Activated T-cell treated with anti-CD3 and anti-CD28 coated beads, Interleukin-2, amount 50 U/mL, for 1 hour (primary cell): ENCODE measurements at places on chromosomes 7 and 10.

DNA sequence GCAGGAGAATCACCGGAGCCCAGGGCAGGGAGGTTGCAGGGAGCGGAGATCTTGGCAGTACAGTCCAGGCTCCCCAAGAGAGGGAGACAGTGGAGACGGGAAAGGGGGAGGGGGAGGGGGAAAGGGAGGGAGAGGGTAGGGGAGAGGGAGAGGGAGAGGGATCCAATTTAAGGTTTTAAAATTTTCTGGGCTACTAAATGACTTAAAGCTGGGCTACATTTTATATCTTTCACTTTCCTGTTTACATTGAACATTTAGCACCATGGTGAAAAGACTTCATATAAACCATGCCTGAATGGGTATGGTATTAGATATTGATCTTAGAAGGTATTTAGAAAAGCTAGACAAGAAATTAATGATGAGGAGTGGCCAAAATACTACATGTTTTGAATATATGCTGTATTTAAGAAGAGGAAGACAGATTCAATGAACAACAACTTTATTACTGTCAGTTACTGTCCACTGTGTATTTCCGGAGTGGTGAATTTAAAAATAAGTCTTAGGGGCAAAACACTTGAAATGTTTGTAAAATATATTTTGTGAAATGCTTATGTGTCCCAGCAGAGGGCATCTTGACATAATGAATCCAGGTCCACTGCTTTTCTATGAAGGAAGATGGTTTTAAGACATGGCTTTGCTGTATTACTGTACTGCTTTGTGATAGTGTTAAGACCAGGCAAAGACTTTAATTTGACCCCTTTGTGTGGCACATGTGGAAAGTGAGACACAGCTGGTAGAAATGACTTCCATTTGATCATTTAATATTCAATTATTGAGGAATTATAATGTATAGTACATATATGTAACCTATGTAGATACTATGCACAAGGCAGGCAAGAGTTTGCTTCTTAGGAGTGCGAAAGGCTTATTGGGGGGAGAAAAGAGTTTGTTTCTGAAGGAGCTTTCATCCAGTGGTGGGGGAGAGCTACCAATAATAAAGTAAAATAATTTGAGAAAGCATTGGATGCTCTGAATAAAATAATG, 52.8 kb downstream of the NRF1 start:
- DNase-seq = no peak

- DNase-seq = no peak
Observed at GRCh38 chr7:453597-454306, 65.9 kb downstream of the PDGFA start.

GRCh38 chr7:148127374-148127773, 463.2 kb upstream of the C7orf33 start:
- DNase-seq = no peak

DNA sequence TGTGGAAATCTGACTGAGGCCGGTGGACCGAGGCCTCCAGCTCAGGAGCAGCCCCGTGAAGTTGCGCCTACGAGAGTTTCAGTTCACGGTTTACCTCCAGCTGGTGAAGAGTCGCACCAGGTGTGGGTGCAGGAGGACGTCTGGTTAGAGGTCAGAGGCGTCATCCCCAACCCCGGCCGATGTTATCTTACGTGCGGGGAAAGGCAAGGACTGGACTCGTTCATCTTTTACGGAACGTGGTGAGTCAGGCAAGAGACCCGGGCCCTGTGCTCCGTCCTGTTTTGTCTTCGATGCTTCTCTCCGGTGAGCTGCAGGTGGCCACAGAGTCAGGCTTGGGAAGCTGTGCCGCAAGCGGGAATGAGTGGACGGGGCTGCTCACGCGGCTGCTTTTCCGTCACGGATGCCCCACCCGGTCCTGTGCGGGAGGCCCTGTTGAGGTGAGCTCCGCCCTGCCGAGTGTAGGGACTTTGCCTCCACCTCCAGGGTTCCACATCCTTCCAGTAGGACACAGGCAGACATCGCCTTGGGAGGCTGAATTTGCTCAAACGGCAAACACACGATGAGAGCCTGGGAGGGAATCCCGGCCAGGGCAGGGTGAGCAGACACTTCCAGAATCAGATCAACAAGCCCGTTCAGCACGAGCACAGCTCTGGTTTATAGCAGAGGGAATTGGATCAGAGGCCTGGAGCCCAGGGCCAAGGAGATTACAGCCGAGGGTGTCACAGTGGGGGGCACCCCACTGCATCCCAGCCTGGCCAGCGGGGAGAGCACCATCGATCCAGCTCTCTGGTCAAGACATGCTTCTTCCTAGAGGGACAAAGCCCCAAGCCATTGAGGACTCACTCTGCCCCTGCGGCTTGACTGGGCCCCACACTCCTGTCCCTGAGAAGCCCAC, 50.1 kb upstream of the INPP5A start:
- DNase-seq = no peak

GRCh38 chr10:28925121-28925663, 247.9 kb downstream of the BAMBI start:
- no peak for DNase-seq

DNA sequence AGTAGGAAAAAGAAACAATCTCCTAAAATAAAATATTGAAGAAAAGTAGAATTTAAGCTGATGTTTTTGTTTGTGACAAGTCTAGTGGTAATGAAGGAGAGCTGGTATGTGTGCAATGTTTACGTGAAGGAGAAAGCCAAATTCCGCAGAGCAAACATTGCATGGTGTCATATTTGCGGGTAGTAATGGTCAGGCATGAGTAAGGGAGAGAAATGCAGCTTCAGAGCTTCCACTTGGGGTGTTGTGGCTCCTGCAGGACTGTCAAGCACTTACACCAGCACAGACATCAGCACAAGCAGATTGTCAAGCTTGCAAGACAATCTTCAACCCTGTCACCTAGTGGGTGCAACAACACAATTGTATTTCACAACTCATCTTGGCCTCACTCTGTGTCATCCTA, 136.5 kb upstream of the ETV1 start:
- no peak for DNase-seq

DNA sequence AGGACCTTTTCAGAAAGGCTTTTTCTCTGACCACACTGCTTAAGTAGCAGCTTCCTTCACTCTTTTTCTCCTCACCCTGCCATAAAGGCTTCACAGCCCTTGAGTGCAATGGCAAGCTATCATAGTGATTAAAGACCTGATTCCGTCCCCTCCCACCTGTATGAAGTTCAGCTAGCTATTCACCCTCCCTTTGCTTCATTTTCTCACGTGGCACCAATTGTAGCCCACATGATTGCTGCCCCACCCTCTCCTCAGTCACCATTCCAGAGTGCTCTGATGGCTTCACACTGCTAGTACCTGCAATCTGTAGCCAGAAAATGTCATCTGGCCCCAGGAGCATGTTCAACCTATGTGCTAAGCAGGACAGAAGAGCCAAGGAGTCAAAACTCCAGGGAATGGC, 523.8 kb downstream of the GRM8 start:
- no peak for DNase-seq

DNA sequence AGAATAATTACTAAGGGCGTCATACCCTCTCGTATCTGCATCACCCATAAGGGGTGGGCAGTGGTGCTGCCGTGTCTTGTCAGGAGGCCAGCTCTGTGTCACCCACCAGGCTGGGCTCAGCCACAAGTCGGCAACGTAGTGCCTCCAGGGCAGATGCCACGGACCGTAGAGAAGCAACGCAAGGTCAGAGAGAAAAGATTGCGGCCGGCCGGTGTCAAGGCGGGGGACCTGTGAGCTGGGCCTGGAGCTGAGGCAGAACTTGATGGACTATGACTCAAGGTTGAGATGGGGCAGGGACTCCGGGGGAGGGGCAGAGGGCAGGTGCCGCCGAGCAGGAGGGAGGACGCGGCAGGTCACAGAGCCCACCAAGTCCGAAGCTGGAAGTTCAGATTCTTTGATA, 29.5 kb downstream of the FOXK1 start:
- DNase-seq = no peak

DNA sequence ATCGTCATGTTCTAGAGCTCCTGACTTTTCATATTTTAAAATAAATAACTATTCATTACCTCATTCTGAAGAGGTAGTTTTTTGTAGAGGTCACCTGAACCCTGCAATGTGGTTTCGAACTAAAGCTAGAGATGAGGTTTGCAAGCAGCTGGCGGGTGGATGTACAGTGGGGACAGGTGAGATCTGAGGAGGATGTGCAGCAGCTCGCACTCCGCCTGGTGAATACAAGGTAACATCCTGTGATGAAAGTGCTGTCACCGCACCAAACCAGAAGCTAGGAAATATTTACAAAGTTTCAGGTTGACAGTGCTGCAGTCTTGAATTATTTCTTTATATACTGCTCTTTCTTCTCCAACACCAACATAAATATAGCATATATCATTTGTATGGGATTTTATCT, 26.5 kb downstream of the NDUFB2 start:
- peak; percentile 44 for DNase-seq

GRCh38 chr10:127492607-127493250, 56.4 kb upstream of the NPS start:
- no peak for DNase-seq

- DNase-seq = no peak
Observed at GRCh38 chr10:11401264-11402235, 209.9 kb downstream of the USP6NL start.

DNA sequence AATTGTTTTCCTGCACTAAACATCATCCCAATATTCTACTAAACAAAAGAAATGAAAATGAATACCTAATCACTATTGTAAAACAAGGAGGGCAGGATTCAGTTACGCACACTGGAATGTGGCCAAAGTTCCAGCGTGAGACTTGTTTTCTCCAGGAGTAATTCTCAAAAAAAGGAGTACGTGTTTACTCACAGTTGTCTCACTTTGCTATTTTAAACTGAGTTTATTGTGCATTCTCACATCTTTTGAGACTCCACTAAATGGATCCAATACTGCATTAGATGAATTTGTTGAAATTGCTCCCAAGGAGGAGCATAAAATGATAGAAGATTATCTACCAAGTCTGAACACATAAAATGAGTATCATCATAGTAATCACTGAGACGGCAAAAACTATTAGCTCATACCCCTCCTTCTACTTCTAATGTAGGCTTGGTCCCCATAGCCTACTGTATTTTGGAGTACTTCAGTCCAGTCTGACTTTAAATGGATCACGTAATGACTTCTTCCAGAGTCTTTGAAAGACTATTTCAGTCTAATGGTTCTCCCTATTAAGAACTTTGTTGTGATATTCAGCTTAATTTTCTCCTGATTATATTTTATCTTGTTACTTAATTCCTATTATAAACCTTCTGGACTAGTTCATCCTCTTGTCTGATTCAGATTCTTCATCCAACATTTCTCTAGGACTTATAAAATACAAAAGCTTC, 3.8 kb downstream of the GRM3 start:
- no peak for DNase-seq

GRCh38 chr10:23364378-23364777, 19.8 kb upstream of the C10orf67 start:
- no peak for DNase-seq

DNA sequence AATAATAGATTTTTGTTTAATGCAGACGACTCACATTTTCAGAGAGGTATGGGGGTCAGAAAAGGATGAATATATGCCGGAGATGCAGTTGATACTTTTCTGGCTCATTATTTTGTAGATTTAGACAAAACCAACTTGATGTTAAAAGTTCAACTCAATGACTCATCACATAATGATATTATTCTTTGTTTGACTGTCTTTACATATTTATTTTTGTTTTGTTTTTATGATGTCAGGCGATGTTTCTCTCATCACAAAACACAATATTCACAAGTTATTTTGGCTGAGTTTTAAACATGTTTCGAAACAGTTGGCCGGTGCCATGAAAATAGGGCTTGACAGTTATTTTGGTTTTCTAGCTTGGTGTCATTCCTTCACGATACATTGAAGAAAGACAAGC, 1.3 kb downstream of the GJD4 start:
- no peak for DNase-seq

- DNase-seq = no peak
Observed at GRCh38 chr7:121874298-121874697, 1.3 kb downstream of the PTPRZ1 start.

GRCh38 chr7:148107443-148108127, 483.0 kb upstream of the C7orf33 start:
- no peak for DNase-seq

DNA sequence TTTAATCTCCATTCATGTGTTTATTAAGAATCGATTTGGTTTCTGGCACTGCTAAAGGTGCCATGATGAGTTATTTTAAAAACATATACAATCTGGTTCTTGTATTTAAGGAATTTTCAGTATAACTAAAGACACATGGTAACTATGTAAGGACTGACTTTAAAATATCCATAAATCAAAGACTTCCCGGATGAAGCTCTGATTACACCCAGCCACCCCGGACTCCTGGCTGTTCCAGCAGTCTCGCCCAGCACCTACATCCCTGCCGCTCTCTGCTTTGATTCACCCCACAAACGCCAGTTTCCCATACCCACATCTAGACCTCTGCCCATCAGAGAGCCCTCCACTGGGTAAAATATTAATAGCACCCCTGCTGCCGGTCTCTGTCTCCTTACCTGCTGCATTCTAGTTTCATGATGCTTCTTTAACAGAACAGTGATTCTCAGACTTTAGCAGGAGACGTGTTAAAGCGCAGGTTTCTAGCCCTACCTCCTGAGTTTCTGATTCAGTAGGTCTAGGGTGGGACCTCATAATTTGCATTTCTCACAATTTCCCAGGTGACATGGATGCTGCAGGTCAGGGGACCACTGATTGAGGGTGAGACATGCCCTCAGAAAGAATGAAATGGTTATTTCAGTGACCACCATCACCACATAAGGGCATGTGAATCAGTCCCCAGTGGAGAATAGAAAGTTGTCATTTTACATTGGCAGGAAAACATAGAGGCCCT, 185.7 kb downstream of the KIAA1217 start:
- DNase-seq = no peak

- no peak for DNase-seq
Observed at GRCh38 chr7:28418966-28419365, 6.6 kb downstream of the CREB5 start.

DNA sequence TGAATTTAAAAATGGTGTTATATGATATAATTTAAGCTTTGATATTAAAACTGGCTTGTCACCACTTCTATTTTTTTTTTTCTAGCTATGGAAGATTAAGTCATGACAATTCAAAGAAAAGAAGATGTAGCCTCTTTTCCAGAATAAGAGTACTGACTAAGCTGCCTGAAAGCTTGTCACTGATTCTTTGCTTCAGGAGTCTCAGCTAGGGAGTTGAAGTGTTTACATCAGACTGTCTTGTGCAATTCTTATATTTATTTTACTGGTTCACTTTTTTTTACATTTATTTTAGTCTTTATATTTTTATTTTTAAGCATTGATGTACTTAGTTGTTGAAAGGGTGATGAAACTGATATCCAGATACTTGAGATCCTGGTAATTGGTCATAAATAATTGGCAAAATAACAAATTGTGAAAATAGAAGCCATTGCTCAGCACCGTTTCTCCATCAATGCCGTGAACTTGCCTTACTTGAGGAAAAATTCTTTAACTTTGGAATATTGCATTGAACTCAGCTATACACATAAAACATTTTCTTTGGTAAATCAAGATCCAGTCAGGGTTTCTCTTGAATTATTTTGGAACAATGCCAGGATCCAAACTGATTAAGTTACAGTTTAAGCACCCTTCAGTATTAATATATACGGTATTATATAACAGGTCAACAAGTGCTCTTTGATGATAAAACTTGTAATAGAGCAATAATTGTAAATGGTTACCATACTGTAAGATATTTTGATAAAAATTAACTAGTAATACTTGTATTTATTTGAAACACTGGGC, 156.4 kb downstream of the PHTF2 start:
- no peak for DNase-seq

GRCh38 chr7:34061149-34061548, 155.8 kb downstream of the BMPER start:
- no peak for DNase-seq
